ENCODE measurements at places on chromosomes 2 and 18. TPM values are rescaled to one million over a fixed set of nuclear protein-coding genes. Genes with fewer than 3 reads are reported as not detected.

Gene NAT8
- polyA plus RNA-seq: not detected

Gene ABHD3
- polyA plus RNA-seq: 4.3 TPM

Gene ITPRIPL1
- 4.3 TPM for polyA plus RNA-seq

Gene SP100
- polyA plus RNA-seq: 50.6 TPM

Gene CDH7
- polyA plus RNA-seq: not detected

Gene PSD4
- 0.35 TPM for polyA plus RNA-seq

Gene ACOXL
- polyA plus RNA-seq: not detected

Gene MEP1B
- not detected for polyA plus RNA-seq

Gene ANKRD62
- polyA plus RNA-seq: not detected

Gene TCF23
- polyA plus RNA-seq: not detected

Gene CENPA
- 19.5 TPM for polyA plus RNA-seq

- DNase-seq: no peak
- H3K27me3 ChIP-seq: no peaks in the 10 kb centered on the region
- no peaks in the 10 kb centered on the region for H3K4me1 ChIP-seq
- no peaks in the 10 kb centered on the region for H3K36me3 ChIP-seq
- H3K4me3 ChIP-seq: no peak overlapping the region
- H3K27ac ChIP-seq: no peak overlapping the region
Observed at GRCh38 chr2:167733747-167734146, 513.6 kb downstream of the STK39 start.

DNA sequence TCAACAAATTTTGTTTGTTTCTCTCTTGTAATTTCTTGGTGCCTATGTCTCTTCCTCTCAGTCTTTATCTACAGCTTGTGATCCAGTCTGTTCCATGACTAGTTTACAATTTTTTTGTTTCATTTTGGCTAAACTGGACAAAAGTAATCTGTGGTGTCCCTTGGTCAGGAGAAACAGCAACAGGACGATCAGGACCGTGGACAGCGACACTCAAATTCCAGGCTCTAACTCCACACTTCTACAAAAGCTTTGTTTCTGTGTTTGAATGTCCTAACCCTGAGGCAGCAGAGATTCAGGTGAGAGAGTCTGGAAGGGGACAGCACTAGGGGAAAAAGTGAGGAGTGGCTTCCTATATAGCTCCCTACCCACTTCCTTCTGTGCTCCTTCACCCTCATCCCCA lies 593.3 kb upstream of the FANCL start:
- no peak overlapping the region for H3K27ac ChIP-seq
- H3K36me3 ChIP-seq: no peaks in the 10 kb centered on the region
- no peaks in the 10 kb centered on the region for H3K27me3 ChIP-seq
- H3K4me3 ChIP-seq: no peak overlapping the region
- DNase-seq: no peak

GRCh38 chr2:25711675-25712354 lies 38.4 kb upstream of the DTNB start:
- no peaks in the 10 kb centered on the region for H3K4me1 ChIP-seq
- no peaks in the 10 kb centered on the region for H3K36me3 ChIP-seq
- H3K27me3 ChIP-seq: no peaks in the 10 kb centered on the region
- H3K4me3 ChIP-seq: no peak overlapping the region

GRCh38 chr18:76822506-76823160 lies at the start of gene ZNF236:
Gene ZNF236, plus strand, starts transcription at chr18:76822557. Its CDS starts 51 bp downstream, at chr18:76822608.
- peak; percentile 96 for DNase-seq
- H3K4me3 ChIP-seq: peak within 1 kb of the TSS; percentile 85
- H3K27ac ChIP-seq: peak within 1 kb of the TSS; percentile 91
- H3K4me1 ChIP-seq: peaks cover 13% of the 10 kb centered on the region
- peaks cover 6% of the 10 kb centered on the region for H3K36me3 ChIP-seq

DNA sequence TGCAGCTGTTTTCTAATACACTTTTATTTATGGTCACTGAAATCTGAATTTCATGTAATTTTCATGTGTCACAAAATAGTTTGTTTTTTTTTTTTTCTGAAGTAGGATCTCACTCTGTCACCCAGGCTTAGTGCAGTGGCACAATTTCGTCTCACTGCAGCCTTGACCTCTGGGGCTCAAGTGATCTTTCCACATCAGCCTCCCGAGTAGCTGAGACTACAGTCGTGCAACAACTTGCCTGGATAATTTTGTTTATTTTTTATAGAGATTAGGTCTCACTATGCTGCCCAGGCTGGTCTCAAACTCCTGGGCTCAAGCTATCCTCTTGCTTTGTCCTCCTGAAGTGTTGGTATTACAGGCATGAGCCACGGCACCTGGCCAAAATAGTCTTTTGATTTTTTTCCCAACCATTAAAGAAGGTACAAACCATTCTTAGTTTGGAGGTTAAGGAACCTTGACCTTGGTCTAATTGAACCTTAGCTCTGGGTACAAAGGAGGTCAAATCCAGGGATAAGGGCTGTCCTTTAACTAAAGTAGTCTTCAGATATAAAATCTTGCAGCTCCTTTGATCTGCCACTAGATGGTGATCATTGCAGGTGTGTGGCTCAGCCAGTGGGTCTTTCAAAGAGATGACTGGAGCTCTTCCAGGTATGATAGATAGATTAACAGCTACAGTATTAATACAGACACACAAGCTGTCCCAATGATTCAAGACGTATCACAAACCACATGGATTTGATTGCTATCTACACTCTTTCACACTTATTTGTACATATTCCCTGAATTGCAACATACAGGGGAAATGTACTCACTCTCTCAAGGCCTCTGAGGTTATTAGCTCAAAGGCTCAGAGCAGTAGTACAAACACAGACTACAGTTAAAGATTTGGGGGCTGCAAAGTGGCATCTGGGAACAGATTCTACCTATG lies 4.7 kb upstream of the KRCC1 start:
- H3K36me3 ChIP-seq: no peaks in the 10 kb centered on the region
- H3K27me3 ChIP-seq: no peaks in the 10 kb centered on the region
- H3K4me3 ChIP-seq: peak overlapping the region; percentile 6
- H3K4me1 ChIP-seq: peaks cover 5% of the 10 kb centered on the region

DNA sequence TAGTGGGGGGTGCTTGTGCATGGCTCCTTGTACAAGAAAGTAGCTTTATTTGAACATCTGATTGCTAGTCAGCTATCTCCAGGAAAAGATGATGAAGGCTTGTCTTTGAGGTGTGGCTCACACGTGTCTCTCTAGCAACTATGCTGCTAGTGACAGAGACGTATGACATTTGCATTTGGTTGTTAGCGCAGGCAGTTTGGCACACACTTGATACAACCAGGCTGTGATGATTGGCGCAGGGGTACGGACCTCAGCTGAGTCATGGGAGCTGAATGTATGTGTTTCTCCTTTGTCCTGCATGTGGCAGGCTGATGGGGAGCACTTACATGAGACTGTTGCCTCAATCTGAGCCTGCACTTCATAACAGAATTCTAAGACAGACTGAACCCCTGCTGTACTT lies 29.6 kb downstream of the PTCD3 start:
- DNase-seq: no peak
- no peaks in the 10 kb centered on the region for H3K27me3 ChIP-seq
- H3K36me3 ChIP-seq: peaks cover 93% of the 10 kb centered on the region
- H3K4me1 ChIP-seq: no peaks in the 10 kb centered on the region
- H3K4me3 ChIP-seq: no peak overlapping the region
- no peak overlapping the region for H3K27ac ChIP-seq

- no peaks in the 10 kb centered on the region for H3K36me3 ChIP-seq
- no peaks in the 10 kb centered on the region for H3K27me3 ChIP-seq
- no peak overlapping the region for H3K4me3 ChIP-seq
- H3K4me1 ChIP-seq: peaks cover 17% of the 10 kb centered on the region
- peak; percentile 88 for DNase-seq
Observed at GRCh38 chr2:240149943-240150784, 9.7 kb upstream of the OTOS start.

DNA sequence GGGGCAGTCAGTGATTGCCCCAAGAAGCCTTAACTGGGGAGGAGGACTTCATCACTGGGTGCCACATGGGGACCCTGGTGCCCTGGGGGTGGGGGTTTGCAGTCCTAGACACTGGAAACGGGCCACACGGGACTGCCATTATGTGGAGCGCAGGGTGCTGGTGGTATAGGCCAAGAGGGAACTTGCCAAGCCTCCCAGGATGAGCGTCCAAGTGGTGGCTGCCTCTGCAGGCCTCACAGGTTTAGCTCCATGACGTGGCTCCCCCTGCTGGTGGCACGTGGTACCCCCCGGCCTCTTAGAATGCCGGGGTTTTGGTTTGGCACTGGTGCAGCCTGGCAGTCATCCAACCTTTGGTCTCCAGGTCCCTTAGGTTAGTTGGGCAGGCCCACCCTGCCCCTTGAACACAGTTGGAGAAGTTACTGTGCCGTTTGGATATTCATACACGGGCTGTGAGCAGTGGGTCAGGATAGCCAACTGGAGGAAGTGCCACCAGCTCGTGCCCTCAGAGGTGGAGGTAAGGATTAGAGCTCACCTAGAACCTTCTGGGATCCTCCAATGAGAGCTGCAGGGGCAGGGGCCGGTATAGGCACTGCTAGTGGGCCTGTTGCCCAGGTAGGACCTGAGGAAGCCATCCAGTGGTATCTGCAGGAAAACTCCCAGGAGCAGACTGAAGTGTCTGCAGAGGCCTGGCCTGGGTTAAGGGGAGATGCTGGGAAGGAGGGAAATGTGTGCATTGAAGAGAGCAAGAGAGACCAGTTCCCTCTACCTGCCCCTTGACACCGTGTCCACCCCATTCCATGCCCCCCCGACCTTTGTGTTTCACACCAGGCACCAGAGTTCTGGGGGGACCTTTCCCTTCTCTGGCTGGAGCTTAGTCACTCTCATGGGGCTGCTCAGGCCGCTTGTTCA lies 5.7 kb downstream of the PTMA start:
- DNase-seq: peak; percentile 88
- peak overlapping the region; percentile 56 for H3K27ac ChIP-seq
- no peak overlapping the region for H3K4me3 ChIP-seq

DNA sequence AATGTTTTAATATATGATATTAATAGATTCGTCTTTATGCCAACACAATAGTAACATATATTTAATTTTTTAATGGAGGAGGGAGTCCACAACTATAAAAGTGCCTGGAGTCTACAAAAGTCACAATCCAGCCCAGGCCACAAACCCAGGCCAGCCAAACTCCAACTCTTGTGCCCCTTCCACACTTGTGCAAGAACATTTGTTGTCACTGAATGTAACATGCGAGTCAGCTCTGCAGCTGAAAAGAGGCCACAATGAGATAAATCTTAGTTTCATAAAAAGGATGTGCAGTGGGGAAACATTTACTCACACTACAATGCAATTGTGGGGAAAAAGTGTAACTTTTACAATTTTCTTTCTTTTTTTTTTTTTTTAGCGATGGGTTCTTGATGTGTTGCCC lies 110.8 kb downstream of the MCFD2 start:
- peak; percentile 2 for DNase-seq
- peaks cover 69% of the 10 kb centered on the region for H3K4me1 ChIP-seq
- H3K27ac ChIP-seq: peak overlapping the region; percentile 100
- no peaks in the 10 kb centered on the region for H3K36me3 ChIP-seq

- H3K4me3 ChIP-seq: no peak overlapping the region
- peak overlapping the region; percentile 96 for H3K27ac ChIP-seq
- H3K36me3 ChIP-seq: no peaks in the 10 kb centered on the region
- peak; percentile 81 for DNase-seq
Observed at GRCh38 chr2:237315170-237315828, 98.7 kb downstream of the COL6A3 start.

DNA sequence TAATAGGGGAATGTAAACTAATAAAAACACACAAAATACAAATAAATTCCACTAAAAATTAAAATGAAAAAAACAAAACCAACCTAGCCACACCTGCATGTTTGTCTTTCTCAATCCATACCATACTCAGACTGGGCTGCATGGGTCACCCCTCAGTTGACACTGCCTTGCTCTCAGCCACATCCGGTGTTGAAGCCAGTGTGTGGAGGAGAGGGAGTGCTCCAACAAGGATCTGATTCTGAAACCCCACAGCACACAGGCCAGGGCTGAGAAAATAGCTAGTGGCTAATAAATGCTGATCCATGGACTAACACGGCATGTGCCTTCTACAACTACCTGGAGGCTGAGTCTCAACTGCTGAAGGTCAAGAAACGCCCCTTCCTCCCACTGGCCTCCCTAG lies 13.7 kb downstream of the RND3 start:
- no peaks in the 10 kb centered on the region for H3K27me3 ChIP-seq
- no peak overlapping the region for H3K4me3 ChIP-seq
- peaks cover 82% of the 10 kb centered on the region for H3K36me3 ChIP-seq
- H3K4me1 ChIP-seq: peaks cover 28% of the 10 kb centered on the region

GRCh38 chr2:128270672-128271596 lies 47.7 kb downstream of the HS6ST1 start:
- peak; percentile 17 for DNase-seq
- H3K36me3 ChIP-seq: peaks cover 9% of the 10 kb centered on the region
- H3K27ac ChIP-seq: no peak overlapping the region
- no peak overlapping the region for H3K4me3 ChIP-seq
- peaks cover 26% of the 10 kb centered on the region for H3K4me1 ChIP-seq
- no peaks in the 10 kb centered on the region for H3K27me3 ChIP-seq

- H3K4me1 ChIP-seq: no peaks in the 10 kb centered on the region
- H3K27me3 ChIP-seq: no peaks in the 10 kb centered on the region
- no peak for DNase-seq
- no peak overlapping the region for H3K27ac ChIP-seq
- H3K4me3 ChIP-seq: no peak overlapping the region
- peaks cover 36% of the 10 kb centered on the region for H3K36me3 ChIP-seq
Observed at GRCh38 chr18:13032173-13032572, 41.0 kb downstream of the CEP192 start.

DNA sequence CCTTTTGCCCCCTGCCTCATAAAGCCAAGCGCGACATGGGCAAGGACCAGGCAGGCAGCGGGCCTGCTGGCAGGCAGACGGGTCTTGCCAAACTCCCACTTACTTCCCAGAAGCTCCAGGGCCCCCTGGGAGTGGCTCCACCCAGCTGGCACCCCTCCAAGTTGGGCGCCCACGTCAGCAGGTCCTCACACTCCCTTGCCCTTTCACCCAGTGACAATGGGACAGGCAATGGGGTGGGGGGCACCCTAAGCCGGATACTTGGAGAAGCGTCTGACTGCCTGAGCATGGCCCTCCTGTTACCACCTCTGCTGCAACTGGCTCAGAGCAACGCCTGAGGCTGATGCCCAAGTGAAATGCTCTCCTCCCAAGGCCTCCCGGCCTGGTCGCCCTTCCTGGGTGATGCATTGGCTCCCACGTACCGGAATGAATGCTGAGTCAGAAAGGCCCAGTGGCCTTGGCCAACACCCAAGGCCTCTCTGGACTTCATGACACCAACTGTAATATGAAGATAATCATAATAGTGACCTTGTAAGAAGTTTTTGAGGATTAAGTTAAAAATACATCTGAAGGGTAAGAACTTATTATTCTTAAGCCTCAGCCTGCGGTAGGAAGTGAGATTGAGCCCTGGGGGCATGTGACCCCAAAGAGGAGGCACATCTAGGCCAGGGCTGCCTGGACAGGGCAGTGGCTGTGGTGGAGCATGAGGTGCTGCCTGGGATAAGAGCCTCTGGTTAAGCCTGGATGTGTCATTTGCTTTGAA lies 31.6 kb downstream of the KCNK3 start:
- no peak for DNase-seq
- no peaks in the 10 kb centered on the region for H3K36me3 ChIP-seq
- H3K27me3 ChIP-seq: no peaks in the 10 kb centered on the region

- peaks cover 53% of the 10 kb centered on the region for H3K36me3 ChIP-seq
- no peak overlapping the region for H3K4me3 ChIP-seq
- H3K27ac ChIP-seq: no peak overlapping the region
- H3K27me3 ChIP-seq: no peaks in the 10 kb centered on the region
Observed at GRCh38 chr2:55033076-55033742, 17.0 kb downstream of the RTN4 start.

- H3K4me1 ChIP-seq: no peaks in the 10 kb centered on the region
- H3K4me3 ChIP-seq: no peak overlapping the region
- no peak overlapping the region for H3K27ac ChIP-seq
- no peaks in the 10 kb centered on the region for H3K36me3 ChIP-seq
- H3K27me3 ChIP-seq: peaks cover 20% of the 10 kb centered on the region
- peak; percentile 69 for DNase-seq
Observed at GRCh38 chr2:47653902-47654789, 128.8 kb upstream of the MSH6 start.
